Esophagus squamous epithelium (tissue), 5 donors: ENCODE measurements at places on chromosomes 11 and 22.

DNA sequence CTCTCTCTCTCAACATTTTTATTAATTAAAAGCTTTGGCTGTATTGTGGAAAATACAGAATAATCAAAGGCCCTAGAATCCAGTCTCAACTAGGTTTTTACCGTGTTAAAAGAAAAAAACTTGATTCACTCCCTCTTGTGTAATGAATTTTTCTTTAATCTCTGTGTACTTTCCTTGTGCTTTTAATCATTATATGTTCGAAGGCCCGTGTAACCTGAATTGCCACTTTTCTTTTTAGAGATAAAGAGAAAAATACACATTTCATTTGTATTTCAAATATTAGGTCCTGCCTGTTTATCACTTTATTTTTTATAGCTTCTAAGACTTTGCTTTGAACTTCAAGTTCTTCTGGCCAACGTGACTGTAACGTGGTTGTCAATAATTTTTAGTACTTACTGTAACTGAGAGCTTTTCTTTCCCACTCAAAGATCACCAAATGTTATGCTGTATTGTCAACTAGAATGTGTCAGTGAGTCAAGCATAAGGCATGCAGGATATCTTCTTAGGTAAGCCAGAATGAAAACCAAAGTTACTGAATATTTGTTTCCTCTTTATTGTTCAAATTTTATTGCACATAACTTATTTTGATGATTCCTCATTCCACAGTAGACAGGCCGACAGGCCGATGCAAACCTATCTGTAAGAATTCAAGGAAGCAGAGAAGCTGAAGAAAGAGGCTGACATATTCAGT is 23.3 kb upstream of the FAR1 start:
- H3K27ac ChIP-seq = peak overlapping the region; percentile 58
- H3K4me3 ChIP-seq = no peak overlapping the region
- H3K36me3 ChIP-seq = no peaks in the 10 kb centered on the region
- no peaks in the 10 kb centered on the region for H3K27me3 ChIP-seq

- H3K27ac ChIP-seq = no peak overlapping the region
- no peak overlapping the region for H3K4me3 ChIP-seq
- H3K4me1 ChIP-seq = peaks cover 18% of the 10 kb centered on the region
- no peak for DNase-seq
- H3K36me3 ChIP-seq = no peaks in the 10 kb centered on the region
- H3K27me3 ChIP-seq = no peaks in the 10 kb centered on the region
These were observed 35.4 kb upstream of the LINC01488 start for GRCh38 chr11:69446108-69446507.

DNA sequence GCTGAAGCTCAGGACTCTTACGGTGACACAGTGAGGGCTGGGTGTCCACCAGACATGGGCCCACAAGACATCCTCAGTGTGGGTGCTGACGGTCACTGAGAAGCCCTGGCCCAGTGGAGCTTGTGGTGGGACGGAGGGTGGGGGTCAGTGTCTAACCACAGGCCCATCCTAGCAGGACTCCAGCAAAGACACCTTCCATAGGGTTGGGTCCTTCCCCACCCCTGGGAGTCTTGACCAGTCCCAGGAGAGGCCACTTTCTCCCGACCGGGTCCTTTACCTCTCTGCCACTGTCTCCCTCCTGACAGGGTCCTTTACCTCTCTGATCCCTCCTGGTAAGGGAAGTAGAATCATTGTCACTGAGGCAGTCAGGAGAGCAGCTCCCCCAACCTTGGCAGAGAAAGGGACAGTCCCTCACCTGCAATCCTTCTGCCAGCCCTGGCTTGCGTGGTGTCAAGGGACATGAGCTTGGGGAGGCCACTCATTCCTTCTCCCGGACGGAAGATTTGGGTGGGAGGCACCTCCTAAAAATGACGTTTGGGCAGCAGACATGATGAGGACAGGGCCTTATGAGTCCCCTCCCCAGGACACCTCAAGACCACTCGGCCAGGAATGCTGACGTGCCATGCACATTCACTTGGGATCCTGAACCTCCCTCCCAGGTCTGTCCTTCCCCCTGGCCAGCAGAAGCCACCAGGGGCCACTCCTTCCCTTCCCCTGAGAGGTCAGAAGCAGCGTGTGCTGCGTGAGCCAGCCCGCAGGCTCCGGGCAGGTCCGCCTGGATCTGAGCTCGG is 91.5 kb upstream of the FGF3 start:
- no peak overlapping the region for H3K27ac ChIP-seq
- H3K27me3 ChIP-seq = no peaks in the 10 kb centered on the region
- no peak for DNase-seq
- H3K36me3 ChIP-seq = no peaks in the 10 kb centered on the region

- no peak overlapping the region for H3K4me3 ChIP-seq
- peaks cover 16% of the 10 kb centered on the region for H3K36me3 ChIP-seq
- peaks cover 63% of the 10 kb centered on the region for H3K4me1 ChIP-seq
- H3K27ac ChIP-seq = no peak overlapping the region
These were observed 42.6 kb downstream of the BRD1 start for GRCh38 chr22:49785046-49785521.

GRCh38 chr11:10377183-10377582 is 72.3 kb downstream of the ADM start:
- H3K4me3 ChIP-seq = no peak overlapping the region
- peaks cover 3% of the 10 kb centered on the region for H3K4me1 ChIP-seq
- H3K27ac ChIP-seq = peak overlapping the region; percentile 33
- H3K27me3 ChIP-seq = no peaks in the 10 kb centered on the region

DNA sequence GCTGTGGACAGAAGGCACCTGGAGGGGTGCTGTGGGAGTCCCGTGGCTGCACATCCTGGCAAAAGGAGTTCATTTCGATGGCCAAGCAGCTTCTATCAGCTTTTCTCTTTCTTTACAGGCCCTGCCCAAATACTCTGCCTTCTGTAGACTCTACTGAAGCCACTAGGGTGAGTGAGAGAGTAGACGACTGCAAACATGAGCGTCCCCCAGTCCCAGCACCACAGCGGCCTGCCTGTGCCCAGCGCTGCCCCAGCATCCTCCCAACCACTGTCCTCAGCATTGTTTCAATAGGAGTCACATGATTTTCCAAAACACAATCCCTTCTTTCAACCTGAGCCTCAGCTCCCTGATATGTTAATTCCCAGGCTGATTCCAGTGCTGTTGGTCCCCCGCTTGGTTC is 110.0 kb downstream of the KIRREL3 start:
- H3K27ac ChIP-seq = no peak overlapping the region
- H3K27me3 ChIP-seq = no peaks in the 10 kb centered on the region
- no peak for DNase-seq
- H3K36me3 ChIP-seq = no peaks in the 10 kb centered on the region

DNA sequence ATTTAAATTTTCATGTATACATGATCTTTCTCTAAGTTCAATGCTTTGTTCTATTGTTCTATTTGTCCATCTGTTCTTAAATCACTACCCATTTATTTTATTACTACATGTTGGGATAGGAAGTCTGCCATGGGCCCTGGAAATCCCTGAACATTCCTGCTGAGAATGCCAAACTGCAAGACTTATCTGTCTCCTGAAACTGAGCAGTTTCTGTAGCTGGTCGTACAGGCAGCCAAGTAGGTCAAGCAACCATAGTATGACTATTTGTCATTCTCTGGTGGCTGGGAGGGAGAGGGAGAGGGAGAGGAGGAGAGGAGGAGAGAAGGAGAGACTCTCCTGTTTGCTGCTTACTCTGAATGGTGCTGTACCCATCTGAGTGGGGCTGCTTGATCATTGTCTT is 82.8 kb upstream of the SNX19 start:
- no peak overlapping the region for H3K4me3 ChIP-seq
- H3K27me3 ChIP-seq = no peaks in the 10 kb centered on the region
- no peaks in the 10 kb centered on the region for H3K36me3 ChIP-seq
- no peaks in the 10 kb centered on the region for H3K4me1 ChIP-seq

- no peak overlapping the region for H3K4me3 ChIP-seq
- H3K4me1 ChIP-seq = peaks cover 19% of the 10 kb centered on the region
- no peaks in the 10 kb centered on the region for H3K36me3 ChIP-seq
- DNase-seq = no peak
- H3K27ac ChIP-seq = no peak overlapping the region
- H3K27me3 ChIP-seq = peaks cover 3% of the 10 kb centered on the region
These were observed 17.4 kb upstream of the CPT1A start for GRCh38 chr11:68859123-68859522.

DNA sequence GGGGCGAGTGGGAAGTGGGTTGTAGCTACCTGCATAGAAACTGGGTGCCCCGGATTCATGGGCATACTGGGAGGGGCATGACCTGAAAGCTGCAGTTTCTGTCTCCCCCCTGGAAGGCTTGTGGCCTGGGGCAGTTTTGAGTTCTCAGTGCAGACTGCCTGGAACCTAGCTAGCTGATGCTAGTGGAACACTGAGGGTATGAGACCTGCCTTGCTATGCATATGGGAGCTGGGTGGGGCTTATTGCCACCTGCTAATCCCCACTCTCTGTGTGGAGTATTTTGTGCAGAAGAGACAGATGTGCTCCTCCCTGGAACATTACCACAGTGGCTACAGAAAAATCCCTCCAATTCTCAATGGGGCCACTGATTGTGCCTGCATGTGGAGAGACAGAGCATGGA is 11.7 kb upstream of the OR56B4 start:
- DNase-seq = no peak
- no peaks in the 10 kb centered on the region for H3K36me3 ChIP-seq
- no peak overlapping the region for H3K4me3 ChIP-seq
- no peak overlapping the region for H3K27ac ChIP-seq

- H3K27ac ChIP-seq = no peak overlapping the region
- no peaks in the 10 kb centered on the region for H3K36me3 ChIP-seq
- no peak for DNase-seq
- H3K4me1 ChIP-seq = no peaks in the 10 kb centered on the region
These were observed 384.3 kb upstream of the ARHGAP42 start for GRCh38 chr11:100302824-100303223.

DNA sequence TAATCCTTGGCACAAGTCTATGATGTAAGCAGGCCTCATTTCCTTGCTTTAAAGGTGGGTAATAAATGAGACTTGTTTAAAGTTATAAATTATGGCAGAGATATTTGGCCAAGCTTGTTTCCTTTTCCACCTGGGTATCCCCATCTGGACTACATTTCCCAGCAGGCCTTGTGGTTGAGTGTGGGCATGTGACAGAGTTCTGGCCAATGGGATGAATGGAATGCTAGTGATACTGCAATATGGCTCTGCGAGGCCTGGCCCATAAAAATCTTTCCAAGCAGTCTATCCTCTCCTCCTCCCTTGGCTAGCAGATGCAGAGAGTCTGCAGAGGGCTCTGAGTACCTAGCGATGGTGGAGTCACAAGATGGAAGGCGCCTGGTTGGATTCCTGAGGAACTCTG is 102.5 kb downstream of the TIMP3 start:
- H3K36me3 ChIP-seq = no peaks in the 10 kb centered on the region
- H3K27me3 ChIP-seq = no peaks in the 10 kb centered on the region
- H3K4me3 ChIP-seq = no peak overlapping the region

- H3K27me3 ChIP-seq = no peaks in the 10 kb centered on the region
- no peaks in the 10 kb centered on the region for H3K36me3 ChIP-seq
- peak overlapping the region; percentile 54 for H3K27ac ChIP-seq
- DNase-seq = no peak
- H3K4me1 ChIP-seq = peaks cover 51% of the 10 kb centered on the region
These were observed 12.8 kb downstream of the PACSIN2 start for GRCh38 chr22:43002202-43002586.

GRCh38 chr11:113255096-113255495 is 59.3 kb upstream of the TTC12 start:
- H3K36me3 ChIP-seq = no peaks in the 10 kb centered on the region
- no peak overlapping the region for H3K4me3 ChIP-seq
- no peak overlapping the region for H3K27ac ChIP-seq
- H3K4me1 ChIP-seq = no peaks in the 10 kb centered on the region
- no peaks in the 10 kb centered on the region for H3K27me3 ChIP-seq

- H3K4me3 ChIP-seq = no peak overlapping the region
- peaks cover 4% of the 10 kb centered on the region for H3K4me1 ChIP-seq
- H3K27me3 ChIP-seq = no peaks in the 10 kb centered on the region
- H3K36me3 ChIP-seq = no peaks in the 10 kb centered on the region
These were observed 115.3 kb upstream of the SESN3 start for GRCh38 chr11:95346265-95346664.

GRCh38 chr11:84022695-84023094 is 736.5 kb upstream of the CCDC90B start:
- no peak overlapping the region for H3K27ac ChIP-seq
- H3K4me1 ChIP-seq = no peaks in the 10 kb centered on the region
- H3K27me3 ChIP-seq = no peaks in the 10 kb centered on the region
- no peaks in the 10 kb centered on the region for H3K36me3 ChIP-seq
- no peak for DNase-seq

GRCh38 chr11:131938351-131938751 is 567.9 kb downstream of the NTM start:
- DNase-seq = no peak
- no peaks in the 10 kb centered on the region for H3K36me3 ChIP-seq
- no peak overlapping the region for H3K4me3 ChIP-seq
- no peaks in the 10 kb centered on the region for H3K4me1 ChIP-seq
- no peaks in the 10 kb centered on the region for H3K27me3 ChIP-seq

DNA sequence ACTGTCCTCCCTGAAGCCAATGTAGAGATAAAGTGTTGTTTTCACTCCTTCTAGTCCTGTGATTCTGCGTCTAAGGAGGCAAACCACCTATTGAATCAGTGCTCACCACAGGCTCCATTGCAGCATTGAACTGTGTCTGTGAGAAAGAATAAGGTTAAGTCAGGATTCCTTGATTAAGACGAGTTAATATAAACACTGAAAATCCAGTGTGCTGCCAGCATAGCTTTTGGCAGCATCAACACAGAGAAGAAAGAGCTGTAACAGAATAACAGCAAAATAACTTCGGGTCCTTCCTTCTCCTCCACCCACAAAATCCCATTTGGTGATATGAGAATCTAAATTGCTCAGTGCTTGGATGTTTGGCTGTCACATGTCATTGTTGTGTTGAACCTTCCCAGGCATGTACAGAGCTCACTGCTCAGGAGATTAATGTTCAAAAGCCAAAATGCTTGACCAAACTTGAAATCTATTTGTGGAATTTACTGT is 185.2 kb upstream of the DDI1 start:
- H3K27ac ChIP-seq = peak overlapping the region; percentile 38
- DNase-seq = no peak
- H3K4me3 ChIP-seq = no peak overlapping the region
- no peaks in the 10 kb centered on the region for H3K4me1 ChIP-seq
- no peaks in the 10 kb centered on the region for H3K36me3 ChIP-seq
- no peaks in the 10 kb centered on the region for H3K27me3 ChIP-seq

- DNase-seq = no peak
- H3K4me3 ChIP-seq = no peak overlapping the region
- H3K4me1 ChIP-seq = no peaks in the 10 kb centered on the region
- no peaks in the 10 kb centered on the region for H3K36me3 ChIP-seq
- H3K27me3 ChIP-seq = no peaks in the 10 kb centered on the region
These were observed 236.3 kb upstream of the SORL1-AS1 start for GRCh38 chr11:121688860-121689614.

GRCh38 chr11:118883368-118884071 is at the start of gene CXCR5:
CXCR5 (plus strand) TSS chr11:118883892; CDS start chr11:118883942, 50 bp downstream.
- no peaks in the 10 kb centered on the region for H3K36me3 ChIP-seq
- no peak within 1 kb of the TSS for H3K4me3 ChIP-seq
- no peaks in the 10 kb centered on the region for H3K27me3 ChIP-seq
- no peak within 1 kb of the TSS for H3K27ac ChIP-seq
- DNase-seq = no peak
- H3K4me1 ChIP-seq = peaks cover 14% of the 10 kb centered on the region
